ENCODE measurements at places on chromosomes 4 and X.

GRCh38 chr4:970046-970745 is 3.2 kb downstream of the DGKQ start:
- no peak for DNase-seq

DNA sequence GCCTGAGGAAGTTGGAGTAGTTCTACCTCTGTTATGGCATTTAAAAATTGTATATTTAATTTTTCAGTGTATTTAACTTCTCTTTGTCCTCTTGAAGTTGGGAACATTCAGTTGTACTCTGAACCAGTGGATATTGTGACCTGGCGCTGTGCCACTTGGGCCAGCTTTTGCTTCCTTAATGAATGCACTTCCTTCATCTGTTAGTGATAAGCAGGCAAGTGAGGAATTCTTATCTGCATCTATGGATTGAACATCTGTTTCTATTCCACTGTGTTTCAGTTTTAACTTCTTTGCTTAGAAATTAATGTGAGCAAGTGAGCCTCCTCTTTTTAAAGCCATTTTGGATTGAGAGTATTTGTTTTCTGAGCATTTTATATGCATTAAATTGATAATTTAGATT is 128.3 kb downstream of the UCHL1 start:
- no peak for DNase-seq

- DNase-seq, result no peak
Observed at GRCh38 chr4:86778175-86778574, 71.0 kb downstream of the SLC10A6 start.

DNA sequence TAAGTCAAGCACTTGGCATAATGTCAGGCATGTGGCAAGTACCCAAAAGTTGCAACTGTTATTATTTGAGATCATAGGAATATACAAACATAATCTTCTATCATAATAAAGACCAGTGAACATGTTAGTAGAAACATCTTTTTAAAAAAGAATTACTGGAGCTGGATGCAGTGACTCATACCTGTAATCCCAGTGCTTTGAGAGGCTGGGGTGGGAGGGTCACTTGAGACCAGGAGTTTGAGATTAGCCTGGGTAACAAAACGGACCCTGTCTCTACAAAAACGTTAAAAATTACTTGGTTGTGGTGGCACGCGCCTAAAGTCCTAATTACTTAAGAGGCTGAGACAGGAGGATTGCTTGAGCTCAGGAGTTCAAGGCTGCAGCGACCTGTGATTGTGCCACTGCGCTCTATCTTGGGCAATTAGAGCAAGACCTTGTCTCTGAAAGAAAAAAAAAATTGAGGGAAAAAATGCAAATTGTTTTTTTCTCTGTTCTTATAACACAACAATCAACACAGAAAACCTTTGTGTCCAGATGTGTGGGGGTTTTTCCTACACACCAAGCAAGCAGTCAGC is 284.3 kb downstream of the ARHGAP10 start:
- DNase-seq, result no peak

DNA sequence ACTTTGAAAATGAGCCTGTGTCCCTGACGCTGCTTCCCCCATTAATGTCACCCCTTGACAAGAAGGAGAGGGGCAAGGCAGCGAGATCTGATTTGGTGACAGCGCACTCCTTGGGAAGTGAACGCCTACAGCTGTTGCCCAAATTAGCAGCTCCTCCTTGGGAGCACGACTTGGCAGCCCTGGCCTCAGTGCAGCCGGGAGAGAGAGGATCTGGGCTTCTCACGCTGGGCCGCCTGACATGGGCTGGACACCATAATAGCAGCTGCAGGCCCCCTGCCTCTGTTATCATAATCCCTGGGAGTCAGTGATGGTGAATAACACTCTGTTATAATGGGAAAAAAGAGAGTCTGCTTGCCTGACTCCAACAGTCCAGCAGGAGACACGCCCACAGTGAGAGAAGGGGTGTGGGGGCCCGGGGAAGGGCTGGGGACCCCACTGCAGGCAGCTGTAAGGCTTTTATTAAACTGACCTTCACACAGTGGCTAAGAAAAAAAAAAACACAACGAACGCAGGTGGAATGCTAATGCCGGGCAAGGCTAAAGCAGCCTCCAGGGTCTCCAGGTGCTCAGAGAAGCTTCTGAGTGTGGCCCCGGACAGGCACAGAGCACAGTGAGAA is 73.3 kb downstream of the PSAPL1 start:
- no peak for DNase-seq

DNA sequence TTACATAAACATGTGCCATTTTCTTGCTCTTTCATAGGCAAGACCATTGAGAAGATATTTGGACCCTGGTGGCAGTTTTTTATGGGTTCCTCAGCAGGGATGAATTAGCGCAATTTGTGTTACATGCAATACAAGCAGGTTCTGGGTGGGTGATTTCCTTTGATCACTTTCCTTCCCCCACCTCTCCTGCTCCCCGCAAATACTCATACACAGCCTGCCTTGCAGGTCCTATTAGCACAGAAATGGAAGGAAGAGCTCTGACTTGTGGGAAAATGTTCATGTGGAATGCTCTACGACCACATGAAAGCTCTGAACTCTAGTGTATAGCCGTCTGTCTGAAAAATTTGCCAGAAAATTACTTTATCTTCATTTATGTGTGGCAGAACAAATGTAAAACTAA is 361.0 kb upstream of the FAT1 start:
- DNase-seq, result no peak

DNA sequence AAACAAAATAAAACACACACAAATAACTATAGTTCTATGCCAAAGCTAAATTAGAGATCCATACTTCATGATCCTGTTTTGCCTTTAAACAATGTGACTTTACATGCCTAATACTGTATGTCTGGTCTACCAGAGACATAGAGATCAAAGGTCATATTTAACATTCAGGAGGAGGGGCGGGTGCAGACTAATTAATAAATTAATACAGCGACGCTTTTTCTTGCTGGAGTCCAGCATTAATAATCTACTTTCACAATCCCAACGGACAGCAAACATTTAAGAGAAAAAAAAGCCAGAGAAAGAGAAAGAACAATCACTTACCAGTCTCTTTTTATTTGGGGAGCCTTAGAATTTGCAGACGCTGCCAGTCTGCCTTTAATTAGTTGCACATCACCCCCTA is 509 bp downstream of the CXXC4 start:
- no peak for DNase-seq

DNA sequence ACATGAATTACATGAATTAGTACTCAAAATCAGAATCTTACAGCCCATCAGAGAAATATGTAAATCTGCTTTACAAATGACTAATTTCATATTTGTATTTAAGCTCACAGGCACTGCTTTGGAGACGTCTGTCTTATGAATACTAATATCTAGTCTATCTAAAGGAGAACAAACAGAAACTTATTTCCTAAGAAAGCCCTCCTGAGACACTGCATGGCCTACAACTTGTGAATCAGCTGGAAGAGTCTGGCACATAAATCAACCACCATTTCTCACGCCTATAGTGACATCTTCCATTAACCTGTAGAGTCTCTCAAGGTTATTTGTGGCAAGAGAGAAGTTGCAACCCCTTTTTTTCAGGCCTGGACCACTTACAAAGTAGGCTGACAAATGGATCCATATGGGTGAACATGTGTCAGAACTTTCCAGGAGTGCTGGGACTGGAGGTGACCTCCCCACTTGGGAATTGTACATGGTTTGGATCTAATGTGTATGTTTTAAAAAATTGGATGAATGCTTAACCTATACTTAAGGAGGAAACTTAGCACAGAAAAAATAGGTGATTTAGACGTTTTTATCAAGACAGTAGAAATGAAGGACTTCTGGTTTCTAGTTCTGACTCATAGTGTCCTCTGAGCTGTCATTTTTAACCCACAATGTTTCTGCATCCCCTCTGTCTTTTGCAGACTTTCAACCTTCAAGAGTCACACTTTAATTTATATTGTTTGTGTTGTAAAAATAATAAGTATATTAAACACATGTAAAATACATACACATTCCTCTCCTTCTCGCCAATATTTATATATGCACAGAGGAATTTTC is 83.2 kb upstream of the ARHGAP24 start:
- DNase-seq, result no peak

All from stimulated activated CD4-positive, alpha-beta T cell treated with anti-CD3 and anti-CD28 coated beads, Interleukin-12 subunit alpha, Interleukin-12 subunit beta, amount 100 ng/mL, for 48 hours (primary cell).